ENCODE measurements at places on chromosomes 5 and 9. TPM values are rescaled to one million over a fixed set of nuclear protein-coding genes. Genes with fewer than 3 reads are reported as not detected.

GRCh38 chr9:35308316-35308715, 146.5 kb downstream of the UNC13B start:
- H3K36me3 ChIP-seq = no peaks in the 10 kb centered on the region
- no peak overlapping the region for H3K27ac ChIP-seq
- no peaks in the 10 kb centered on the region for H3K4me1 ChIP-seq
- peaks cover 40% of the 10 kb centered on the region for H3K27me3 ChIP-seq
- no peak for DNase-seq
- no peak overlapping the region for H3K4me3 ChIP-seq

DNA sequence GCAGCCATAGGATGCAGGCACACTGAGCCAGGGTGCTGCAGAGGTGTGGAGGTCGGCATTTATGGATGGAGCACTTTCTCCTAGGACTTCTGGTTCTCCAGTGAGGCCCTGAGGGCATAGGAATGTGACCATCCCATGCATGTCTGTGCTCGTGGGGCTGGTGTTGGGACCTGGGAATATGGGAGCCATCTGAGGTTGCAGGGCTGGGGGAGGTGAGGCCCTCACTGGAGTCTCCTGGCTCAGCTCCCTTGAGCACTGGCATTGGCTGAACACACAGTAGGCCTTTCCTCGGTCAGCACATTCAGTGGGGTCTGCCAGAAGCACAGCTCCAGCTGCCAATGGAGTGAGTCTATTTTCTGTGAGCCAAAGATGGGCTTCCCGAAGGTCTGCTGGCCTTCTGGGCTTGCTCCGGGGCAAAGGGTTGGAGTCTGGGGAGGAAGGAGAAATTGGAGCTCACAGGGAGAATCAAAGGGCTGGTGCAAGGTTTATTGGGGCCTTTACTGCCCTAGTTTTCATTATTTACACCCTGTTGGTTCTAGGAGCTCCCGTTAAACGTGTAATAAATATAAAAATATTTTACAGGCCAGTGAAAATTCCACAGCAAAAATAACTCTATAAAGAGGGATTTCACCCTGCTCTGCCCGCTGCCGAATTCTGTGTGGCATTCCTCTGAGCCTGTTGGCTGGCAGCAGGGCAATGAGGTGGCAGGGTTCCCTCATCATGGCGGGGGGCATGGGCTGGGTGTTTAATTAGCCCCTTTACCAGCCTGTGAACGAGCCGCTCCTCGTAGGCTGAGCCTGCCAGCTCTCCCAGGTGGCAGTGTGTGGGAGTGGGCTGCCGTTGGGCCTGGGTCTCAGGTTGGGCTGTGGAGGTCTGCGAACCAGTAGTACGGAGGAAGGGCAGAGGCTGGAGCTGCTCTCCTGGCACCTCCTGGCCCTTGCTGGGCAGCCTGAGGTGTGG, 31.6 kb upstream of the PITX1 start:
- no peak overlapping the region for H3K27ac ChIP-seq
- no peaks in the 10 kb centered on the region for H3K27me3 ChIP-seq
- H3K4me1 ChIP-seq = no peaks in the 10 kb centered on the region
- H3K36me3 ChIP-seq = no peaks in the 10 kb centered on the region
- DNase-seq = no peak

DNA sequence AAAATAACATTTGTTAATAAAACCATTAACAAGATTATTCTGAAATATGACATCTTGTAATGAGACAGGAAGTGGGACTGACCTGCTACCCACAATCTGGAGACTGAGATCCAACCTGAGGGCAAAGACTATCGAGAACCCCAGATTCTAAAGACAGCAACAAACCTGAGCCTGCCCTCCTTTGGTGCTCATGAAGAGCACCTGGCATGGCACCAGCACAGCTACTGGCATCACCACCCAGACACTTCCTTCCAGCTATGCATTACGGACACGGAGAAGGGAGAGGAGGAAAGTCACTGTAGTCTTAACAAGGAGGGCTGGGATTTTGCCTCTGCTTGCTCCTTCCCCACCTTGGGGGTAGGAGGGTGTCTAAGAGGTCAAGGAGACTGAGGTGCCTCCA, 105.5 kb downstream of the AUH start:
- no peak for DNase-seq
- H3K27me3 ChIP-seq = no peaks in the 10 kb centered on the region
- H3K27ac ChIP-seq = no peak overlapping the region
- peaks cover 17% of the 10 kb centered on the region for H3K36me3 ChIP-seq
- peaks cover 52% of the 10 kb centered on the region for H3K4me1 ChIP-seq
- no peak overlapping the region for H3K4me3 ChIP-seq

DNA sequence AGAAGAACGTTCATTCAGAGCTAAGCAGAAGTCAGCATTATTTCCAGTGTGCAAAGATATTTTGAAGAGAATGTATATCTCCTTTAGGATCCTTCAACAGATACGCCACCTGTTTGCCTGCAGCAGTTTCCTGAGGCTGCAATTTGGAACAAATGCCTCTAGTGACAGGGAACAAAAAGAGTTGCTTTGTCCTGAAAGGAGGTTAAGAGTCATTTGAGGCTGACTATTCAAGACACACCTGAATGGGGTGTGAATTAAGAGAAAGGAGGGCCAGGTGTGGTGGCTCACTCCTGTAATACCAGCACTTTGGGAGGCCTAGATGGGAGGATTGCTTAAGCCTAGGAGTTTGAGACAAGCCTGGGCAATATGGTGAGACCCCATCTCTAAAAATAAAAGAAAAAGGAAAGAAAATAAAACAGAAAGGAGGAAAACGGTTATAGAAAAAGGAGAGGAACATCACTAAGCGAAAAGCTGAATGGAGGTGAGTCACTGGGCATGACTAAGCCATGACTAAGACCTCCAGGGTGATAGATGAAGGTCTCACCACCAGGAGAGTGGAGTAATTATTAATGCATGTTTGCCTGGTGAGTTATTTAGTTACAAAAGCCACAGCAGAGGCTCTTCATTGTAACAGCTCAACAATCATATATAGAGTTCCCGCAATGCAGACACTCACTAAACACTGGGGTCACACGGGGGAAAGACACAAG, 255.2 kb upstream of the TNC start:
- no peaks in the 10 kb centered on the region for H3K4me1 ChIP-seq
- H3K27me3 ChIP-seq = no peaks in the 10 kb centered on the region
- H3K4me3 ChIP-seq = no peak overlapping the region
- H3K36me3 ChIP-seq = no peaks in the 10 kb centered on the region

DNA sequence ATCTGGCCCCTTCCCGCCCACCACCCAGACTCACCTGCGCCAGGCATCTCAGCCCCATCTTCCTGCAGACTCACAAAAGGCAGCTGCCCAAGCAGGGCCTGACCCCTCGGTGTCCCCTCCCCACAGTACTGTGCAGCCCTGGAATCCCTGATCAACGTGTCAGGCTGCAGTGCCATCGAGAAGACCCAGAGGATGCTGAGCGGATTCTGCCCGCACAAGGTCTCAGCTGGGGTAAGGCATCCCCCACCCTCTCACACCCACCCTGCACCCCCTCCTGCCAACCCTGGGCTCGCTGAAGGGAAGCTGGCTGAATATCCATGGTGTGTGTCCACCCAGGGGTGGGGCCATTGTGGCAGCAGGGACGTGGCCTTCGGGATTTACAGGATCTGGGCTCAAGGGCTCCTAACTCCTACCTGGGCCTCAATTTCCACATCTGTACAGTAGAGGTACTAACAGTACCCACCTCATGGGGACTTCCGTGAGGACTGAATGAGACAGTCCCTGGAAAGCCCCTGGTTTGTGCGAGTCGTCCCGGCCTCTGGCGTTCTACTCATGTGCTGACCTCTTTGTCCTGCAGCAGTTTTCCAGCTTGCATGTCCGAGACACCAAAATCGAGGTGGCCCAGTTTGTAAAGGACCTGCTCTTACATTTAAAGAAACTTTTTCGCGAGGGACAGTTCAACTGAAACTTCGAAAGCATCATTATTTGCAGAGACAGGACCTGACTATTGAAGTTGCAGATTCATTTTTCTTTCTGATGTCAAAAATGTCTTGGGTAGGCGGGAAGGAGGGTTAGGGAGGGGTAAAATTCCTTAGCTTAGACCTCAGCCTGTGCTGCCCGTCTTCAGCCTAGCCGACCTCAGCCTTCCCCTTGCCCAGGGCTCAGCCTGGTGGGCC, 1.9 kb downstream of the IL13 start:
- peak overlapping the region; percentile 45 for H3K4me3 ChIP-seq
- H3K27me3 ChIP-seq = peaks cover 10% of the 10 kb centered on the region
- peaks cover 70% of the 10 kb centered on the region for H3K4me1 ChIP-seq
- H3K27ac ChIP-seq = peak overlapping the region; percentile 52
- H3K36me3 ChIP-seq = peaks cover 2% of the 10 kb centered on the region
- DNase-seq = no peak

GRCh38 chr5:142834504-142834903, 64.3 kb downstream of the ARHGAP26 start:
- H3K4me3 ChIP-seq = no peak overlapping the region
- H3K4me1 ChIP-seq = peaks cover 2% of the 10 kb centered on the region
- H3K27me3 ChIP-seq = no peaks in the 10 kb centered on the region
- no peaks in the 10 kb centered on the region for H3K36me3 ChIP-seq

- peaks cover 36% of the 10 kb centered on the region for H3K4me1 ChIP-seq
- H3K27me3 ChIP-seq = peaks cover 8% of the 10 kb centered on the region
- no peak for DNase-seq
Measured at GRCh38 chr5:176446884-176447590, 1.1 kb upstream of the FAF2 start.

DNA sequence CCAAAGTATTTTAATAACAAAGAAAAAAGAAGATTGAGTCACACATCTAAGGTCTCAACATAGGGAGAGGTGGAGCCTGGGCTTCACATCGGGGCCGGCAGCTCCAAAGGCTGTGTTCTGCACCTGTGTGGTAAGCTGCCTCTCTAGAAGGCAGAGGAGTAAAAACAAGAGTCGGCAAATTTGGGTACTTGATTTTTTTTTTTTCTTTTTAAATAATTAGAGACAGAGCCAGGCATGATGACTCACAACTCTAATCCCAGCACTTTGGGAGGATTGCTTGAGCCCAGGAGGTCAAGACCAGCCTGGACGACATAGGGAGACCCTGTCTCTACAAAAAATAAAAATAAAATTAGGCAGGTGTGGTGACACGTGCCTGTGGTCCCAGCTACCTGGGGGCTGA, 4.7 kb downstream of the URM1 start:
- H3K4me3 ChIP-seq = no peak overlapping the region
- H3K4me1 ChIP-seq = peaks cover 23% of the 10 kb centered on the region
- H3K36me3 ChIP-seq = peaks cover 22% of the 10 kb centered on the region
- peak overlapping the region; percentile 6 for H3K27ac ChIP-seq
- no peak for DNase-seq
- no peaks in the 10 kb centered on the region for H3K27me3 ChIP-seq

GRCh38 chr9:136963751-136964150, 11.7 kb downstream of the LCN12 start:
- no peak for DNase-seq
- H3K36me3 ChIP-seq = no peaks in the 10 kb centered on the region
- peaks cover 2% of the 10 kb centered on the region for H3K27me3 ChIP-seq
- no peak overlapping the region for H3K4me3 ChIP-seq

DNA sequence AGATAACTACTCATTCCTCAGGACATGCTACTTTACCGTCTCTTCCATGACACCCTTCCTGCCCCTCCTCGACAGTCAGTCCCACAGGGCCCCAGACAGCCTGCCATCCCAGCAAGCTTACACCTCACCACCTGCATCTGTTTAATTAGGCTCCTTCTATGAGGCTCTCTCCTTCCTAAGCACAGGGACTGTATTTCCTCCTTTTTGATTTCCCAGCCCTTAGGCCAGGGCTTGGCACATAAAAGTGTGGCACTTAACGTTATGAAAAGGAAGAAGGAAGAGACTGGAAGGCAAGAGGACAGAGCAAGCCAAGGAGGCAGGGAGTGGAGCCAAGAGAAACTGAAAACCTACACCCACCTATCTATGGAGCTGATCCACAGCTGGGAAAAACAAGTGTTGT, 146.8 kb downstream of the SIL1 start:
- H3K36me3 ChIP-seq = no peaks in the 10 kb centered on the region
- H3K4me3 ChIP-seq = no peak overlapping the region
- H3K4me1 ChIP-seq = no peaks in the 10 kb centered on the region
- no peak for DNase-seq

- peaks cover 4% of the 10 kb centered on the region for H3K27me3 ChIP-seq
- no peak overlapping the region for H3K4me3 ChIP-seq
- H3K36me3 ChIP-seq = no peaks in the 10 kb centered on the region
- no peak overlapping the region for H3K27ac ChIP-seq
Measured at GRCh38 chr9:77438653-77439052, 209.5 kb downstream of the GNA14 start.

PCDHA13 gene
- not detected for total RNA-seq

NUTM2F gene
- not detected for total RNA-seq

PCDHB3 gene
- total RNA-seq = not detected

UCK1 gene
- 24.6 TPM for total RNA-seq

SCGB3A2 gene
- not detected for total RNA-seq

INSL4 gene
- total RNA-seq = not detected

UGCG gene
- 20.9 TPM for total RNA-seq

PAEP gene
- total RNA-seq = not detected

SLU7 gene
- 65.5 TPM for total RNA-seq

YTHDC2 gene
- total RNA-seq = 30.3 TPM

PCDHGB1 gene
- total RNA-seq = not detected

TAF11L13 gene
- total RNA-seq = not detected

HNRNPAB gene
- total RNA-seq = 186 TPM

PSAT1 gene
- total RNA-seq = 125 TPM

TBC1D2 gene
- total RNA-seq = 11.0 TPM
